ENCODE measurements at places on chromosomes 12 and 14.

- no peak for DNase-seq
These were observed 367.3 kb downstream of the BCL11B start for GRCh38 chr14:98904677-98905076.

DNA sequence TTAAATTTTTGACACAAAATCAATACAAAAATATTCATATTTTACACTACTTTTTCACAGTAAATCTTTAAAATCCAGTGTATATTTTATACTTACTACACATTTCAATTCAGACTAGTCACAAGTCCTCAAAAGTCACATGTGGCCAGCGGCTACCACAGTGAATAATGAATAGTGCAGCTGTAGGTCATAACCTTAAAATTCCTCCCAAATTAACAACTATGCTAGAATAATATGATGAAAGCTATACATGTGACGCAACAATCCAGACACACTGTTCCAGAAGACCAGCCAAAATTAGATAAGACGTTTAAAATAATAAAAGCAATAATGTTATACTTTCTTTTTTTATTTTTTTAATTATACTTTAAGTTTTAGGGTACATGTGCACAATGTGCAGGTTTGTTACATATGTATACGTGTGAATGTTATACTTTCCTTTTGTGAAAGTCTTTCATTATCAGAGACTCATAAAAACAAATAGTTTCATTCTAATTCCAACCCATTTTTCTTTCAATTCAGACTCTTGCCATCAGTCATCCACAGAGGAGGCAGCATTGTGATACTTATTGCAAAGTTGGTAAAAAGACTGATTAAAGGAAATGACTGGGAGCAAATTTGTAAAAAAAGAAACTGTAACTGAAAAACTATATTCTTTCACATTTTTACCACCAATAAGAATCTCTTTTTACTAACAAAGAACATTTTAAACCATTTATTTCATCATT is 67.0 kb downstream of the C2CD5 start:
- DNase-seq: no peak

GRCh38 chr14:33792009-33792719 is 158.7 kb downstream of the EGLN3 start:
- DNase-seq: no peak

DNA sequence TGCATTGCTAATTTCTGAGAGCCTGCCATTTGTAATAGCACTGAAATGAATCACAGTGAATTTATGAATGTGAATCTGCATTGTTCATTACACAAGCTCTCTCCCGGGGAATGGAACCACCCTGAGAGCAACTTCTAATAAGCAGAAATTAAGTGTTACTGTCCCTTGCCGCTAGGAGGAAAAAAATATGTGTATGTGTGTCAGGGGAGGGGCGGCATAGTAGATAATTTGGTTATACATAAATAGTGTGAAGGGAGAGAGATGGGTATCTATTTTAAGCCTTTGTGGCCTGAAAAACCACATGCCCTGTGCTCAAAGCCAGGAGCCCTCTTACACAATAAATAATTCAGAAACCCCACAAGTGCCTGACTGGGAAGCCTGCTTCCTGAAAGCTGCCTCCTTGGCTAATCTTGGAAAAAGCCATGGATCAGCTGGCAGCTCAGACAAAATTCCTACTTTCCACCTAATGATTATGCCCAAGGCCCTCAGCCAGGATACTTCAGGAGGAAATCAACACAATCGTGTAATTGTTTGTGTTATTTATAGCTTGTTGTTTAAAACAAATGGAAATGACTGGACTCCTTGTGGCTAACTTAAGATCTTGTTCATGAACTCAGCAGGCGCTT is 366.2 kb upstream of the KITLG start:
- DNase-seq: no peak

GRCh38 chr12:104565606-104566243 is 109.0 kb downstream of the CHST11 start:
- no peak for DNase-seq

GRCh38 chr12:16857456-16857923 is 251.5 kb upstream of the LMO3 start:
- no peak for DNase-seq

DNA sequence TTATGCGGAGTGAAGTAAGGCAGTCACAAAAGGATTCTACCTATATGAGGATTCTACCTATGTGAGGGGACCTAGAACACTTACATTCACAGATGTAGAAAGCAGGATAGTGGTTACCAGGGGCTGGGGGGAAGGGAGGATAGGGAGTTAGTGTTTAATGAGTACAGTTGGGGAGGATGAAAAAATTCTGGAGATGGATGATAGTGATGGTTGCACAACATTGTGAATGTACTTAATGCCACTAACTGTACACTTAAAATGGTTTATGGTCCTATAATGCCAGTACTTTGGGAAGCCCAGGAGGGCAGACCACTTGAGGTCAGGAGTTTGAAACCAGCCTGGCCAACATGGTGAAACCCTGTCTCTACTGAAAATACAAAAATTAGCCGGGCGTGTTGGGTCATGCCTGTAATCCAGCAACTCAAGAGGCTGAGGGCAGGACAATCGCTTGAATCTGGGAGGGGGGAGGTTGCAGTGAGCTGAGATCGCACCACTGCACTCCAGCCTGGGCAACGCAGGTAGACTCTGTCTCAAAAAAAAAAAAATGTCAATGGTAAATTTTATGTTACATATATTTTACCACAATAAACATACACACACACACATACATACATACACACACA is 25.4 kb downstream of the SVOP start:
- no peak for DNase-seq

DNA sequence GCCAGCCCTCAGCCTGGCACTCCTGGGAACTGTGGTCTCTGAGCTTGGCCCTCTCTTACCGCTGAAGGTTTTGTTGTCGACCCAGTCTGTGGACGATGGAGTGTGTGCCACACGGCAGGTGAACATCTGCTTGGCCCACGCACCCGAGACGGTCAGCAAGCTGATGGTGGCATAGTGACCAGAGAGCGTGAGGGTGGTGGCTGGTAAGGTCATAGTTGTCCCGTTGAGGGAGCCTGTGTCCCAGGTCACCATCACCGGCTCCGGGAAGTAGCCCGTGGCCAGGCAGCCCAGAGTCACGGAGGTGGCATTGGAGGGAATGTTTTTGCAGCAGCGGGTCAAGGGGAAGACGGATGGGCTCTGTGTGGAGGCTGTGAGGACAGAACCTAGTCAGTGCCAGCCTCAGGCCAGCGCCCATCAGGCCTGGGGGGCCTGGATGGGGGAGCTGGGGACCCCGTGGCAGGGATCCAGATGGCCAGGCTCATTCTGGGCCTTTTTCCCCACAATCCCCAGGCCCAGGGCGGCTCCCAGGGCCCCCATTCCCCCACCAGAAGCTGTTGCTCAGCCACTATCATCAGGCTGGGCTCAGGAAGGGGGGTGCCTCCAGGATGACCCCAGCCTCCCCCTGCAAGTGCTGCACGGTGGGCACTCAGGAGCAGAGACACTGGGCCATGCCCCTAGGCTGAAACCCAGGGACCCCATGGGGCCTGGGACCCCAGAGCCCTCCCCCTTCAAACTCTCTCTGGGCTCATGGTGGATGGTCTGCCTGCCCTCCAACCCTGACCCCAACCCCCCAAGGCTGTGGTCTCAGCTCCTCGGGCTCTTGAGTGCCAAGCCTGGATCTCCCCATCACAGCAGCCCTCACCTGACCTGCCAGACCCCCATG is 75.2 kb downstream of the TMEM121 start:
- no peak for DNase-seq

DNA sequence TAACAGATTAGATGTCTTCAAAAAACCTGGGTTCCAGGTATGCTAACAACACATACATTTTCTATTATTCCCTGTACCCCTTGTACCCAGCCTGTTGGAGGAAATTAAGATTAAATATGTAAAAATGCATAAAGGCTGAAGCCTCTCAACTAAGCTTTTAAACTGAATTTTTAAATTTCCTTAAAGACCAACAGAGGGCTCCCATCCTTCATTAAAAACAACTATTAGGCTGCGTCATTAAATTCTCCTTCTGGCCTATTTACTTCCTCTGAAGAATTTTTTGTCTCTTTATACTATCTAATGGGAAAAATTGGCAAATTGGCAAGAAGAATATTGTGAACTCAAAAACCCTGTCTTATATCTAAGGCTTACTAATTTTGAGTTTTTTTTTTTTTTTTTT is 21.8 kb downstream of the SENP1 start:
- no peak for DNase-seq

- DNase-seq: no peak
These were observed 50.9 kb upstream of the PKP2 start for GRCh38 chr12:32947206-32948067.

DNA sequence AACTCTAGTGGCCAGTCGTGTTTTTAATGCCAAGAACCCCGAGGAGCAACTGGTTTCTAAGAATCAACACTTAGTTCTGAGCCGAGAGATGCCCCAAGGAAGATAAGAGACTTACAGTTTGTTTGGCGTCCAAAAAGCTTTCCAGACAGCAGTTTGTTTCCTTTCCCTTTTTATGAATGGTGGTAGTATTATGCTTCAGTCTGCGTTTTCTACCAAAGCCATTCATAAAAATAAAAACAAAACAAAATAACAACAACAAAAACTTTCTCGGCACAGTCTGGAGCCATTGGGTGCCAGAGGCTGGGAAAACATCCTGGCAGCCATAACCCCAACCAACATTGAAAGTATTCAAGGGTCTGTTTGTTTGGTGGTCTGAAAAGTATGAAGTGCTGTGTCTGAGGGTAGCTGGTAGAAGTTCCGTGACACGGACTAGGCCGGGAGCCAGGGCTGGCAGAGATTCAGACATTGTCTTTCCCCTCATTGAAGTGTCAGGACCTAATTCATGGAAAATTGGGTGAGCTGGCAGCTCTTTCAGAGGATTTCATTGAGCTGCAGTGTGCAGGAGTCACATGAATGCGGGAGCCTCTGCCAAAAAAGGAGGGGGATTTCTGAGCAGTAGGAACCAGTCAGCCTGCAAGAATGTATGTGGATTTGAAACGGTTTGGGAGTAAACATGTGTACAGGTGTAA is 124.2 kb downstream of the HMGA2 start:
- DNase-seq: no peak

- no peak for DNase-seq
These were observed 1314.6 kb upstream of the TMEM132C start for GRCh38 chr12:126952096-126953007.

GRCh38 chr12:11556682-11557081 is 92.8 kb upstream of the ETV6 start:
- no peak for DNase-seq

GRCh38 chr14:71194251-71194650 is 287.0 kb downstream of the PCNX1 start:
- no peak for DNase-seq

GRCh38 chr12:93197067-93197593 is 180.6 kb upstream of the NUDT4 start:
- DNase-seq: no peak

- DNase-seq: no peak
These were observed 572 bp downstream of the RAN start for GRCh38 chr12:130872179-130873096.

DNA sequence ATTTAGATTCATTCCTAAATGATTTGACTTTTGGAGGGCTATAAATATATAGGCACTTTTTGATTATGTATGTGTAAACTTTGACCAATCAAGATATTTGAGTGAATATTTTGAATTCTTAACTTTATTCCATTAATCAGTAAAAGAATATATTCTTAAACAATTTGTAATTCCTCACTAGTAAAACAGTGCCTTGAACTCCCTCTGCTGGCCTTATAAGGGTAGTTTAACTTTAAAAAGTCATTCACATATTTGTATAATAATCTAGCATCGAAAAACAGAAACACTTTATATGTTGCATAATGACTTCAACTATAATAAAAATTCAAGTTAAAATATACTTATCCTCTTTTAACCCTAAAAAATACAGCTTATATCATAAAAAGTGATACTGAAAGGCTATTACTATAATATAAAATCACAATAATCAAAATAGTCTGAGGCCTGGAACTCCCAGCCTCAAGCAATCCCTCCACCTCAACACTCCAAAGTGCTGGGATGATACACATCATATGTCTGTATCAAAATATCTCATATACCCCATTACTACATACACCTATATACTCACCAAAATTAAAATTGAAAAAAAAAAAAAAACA is 31.2 kb downstream of the CCDC59 start:
- DNase-seq: no peak

GRCh38 chr12:38872156-38872555 is 33.2 kb downstream of the CPNE8 start:
- no peak for DNase-seq

DNA sequence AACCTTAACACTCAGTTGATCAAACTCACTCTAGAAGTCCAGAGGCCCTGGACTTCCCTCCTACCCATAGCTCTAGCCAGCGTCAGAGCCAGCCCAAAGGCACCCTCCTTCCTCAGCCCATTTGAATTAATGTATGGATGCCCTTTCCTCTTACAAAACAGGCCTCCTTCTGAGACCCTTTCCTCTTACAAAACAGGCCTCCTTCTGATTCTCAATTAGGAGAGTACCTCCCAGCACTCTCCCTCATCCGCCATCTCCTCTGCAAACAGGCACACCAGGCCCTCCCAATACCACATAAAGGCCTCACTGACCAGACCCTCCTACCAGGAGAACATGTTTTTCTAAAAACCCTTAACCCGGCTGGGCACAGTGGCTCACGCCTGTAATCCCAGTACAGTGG is 65.7 kb downstream of the MOK start:
- no peak for DNase-seq

DNA sequence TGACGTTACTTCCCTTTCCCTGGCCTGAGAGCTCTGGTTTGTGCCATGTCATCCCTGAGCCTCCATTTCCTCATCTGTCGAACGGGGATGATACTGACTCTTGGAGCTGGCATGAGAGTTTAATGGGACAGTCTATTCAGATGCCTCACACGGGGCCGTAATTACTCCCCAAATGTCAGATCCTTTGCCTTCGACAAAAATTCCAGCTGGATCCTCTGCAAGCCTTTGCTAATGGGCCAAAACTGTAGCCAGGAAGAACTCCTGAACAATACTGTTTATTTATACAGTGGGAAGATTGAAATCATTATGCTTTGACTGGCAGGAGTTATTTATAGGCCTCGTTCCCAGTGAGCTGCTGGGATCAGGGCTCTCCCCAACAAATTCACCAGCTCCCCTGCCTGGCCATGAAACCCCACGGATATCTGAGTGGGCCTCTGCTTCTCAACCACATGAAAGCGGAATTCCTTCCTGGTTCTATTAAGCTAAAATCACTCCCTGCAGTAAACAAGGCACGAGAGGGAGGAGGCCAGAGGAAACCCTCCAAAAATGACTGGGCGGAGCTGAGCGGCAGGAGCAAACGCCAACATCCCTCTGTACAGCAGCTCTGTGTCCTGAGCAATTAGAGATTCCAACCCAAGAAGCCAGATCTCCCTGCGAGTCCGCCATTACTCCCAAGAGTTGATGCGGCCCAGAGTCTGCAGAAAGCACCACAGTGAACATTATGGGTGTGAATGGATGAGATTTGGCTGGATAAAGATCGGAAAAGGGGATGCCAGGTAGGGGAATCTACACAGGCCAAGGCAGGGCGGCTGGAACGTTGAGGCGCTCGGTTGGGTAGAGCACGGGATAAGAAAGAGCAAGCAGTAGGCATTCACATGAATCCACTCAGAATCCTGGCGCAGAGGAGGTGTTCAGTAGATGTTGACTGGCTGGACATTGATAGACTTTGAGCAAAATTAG is 326.1 kb downstream of the BCL11B start:
- DNase-seq: no peak

All from DMS 273 treated with DMSO at 0.1 percent for 48 hours (cell line).